ENCODE measurements at places on chromosomes 1 and 21. TPM values are rescaled to one million over a fixed set of nuclear protein-coding genes. Genes with fewer than 3 reads are reported as not detected.

DNA sequence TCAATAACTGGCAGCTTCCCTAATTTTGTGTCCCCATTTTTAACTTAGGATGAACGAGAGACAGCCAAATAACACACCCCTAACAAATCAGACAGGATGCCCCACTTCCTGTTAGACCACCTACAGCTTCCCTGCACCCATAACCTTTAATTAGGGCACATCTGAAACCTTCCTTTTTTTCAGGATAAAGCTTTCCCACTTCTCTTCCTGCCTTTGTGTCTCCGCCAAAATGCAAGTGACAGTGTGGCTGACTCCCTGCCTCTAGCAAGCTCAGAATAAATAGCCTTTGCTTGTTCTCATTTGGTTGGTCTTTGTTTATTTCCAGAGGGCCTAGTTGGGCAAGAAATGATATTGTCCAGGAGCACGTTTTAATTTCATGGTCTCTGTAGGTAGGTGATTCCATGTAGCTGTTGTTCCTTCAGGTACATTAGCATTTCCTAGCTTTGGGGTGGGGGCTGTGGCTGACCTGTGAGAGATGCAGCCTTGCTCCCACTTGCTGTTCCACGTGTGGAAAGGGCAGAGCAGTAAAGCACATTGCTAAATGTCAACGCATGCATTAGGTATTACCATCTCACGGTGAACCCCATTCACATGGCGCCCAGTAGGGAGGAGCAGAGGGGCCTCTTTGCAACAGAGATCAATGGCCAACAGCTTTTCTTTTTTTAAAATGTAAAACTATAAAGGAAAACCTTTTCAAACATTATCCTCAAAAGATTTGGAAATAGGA is 154.9 kb downstream of the ST6GALNAC3 start:
- no peak for DNase-seq

DNA sequence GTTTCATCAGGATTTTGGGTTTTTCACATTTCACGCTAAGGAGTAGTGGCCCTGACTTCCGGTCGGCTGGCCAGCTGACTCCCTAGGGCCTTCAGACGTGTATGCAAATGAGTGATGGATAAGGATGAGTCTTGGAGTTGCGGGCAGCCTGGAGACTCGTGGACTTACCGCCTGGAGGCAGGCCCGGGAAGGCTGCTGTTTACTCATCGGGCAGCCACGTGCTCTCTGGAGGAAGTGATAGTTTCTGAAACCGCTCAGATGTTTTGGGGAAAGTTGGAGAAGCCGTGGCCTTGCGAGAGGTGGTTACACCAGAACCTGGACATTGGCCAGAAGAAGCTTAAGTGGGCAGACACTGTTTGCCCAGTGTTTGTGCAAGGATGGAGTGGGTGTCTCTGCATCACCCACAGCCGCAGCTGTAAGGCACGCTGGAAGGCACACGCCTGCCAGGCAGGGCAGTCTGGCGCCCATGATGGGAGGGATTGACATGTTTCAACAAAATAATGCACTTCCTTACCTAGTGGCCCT is 23.1 kb upstream of the TNFRSF1B start:
- peak; percentile 73 for DNase-seq

- no peak for DNase-seq
These were observed 7.0 kb upstream of the TRIM45 start for GRCh38 chr1:117128323-117129079.

CTTNBP2NL gene
- total RNA-seq: 83.3 TPM

HMGCL gene
- total RNA-seq: 95.1 TPM

OVAAL gene
- not detected for total RNA-seq

AKNAD1 gene
- not detected for total RNA-seq

HSPB7 gene
- 17.6 TPM for total RNA-seq

- no peak for DNase-seq
These were observed 30.9 kb downstream of the OPTC start for GRCh38 chr1:203524824-203525223.

DNA sequence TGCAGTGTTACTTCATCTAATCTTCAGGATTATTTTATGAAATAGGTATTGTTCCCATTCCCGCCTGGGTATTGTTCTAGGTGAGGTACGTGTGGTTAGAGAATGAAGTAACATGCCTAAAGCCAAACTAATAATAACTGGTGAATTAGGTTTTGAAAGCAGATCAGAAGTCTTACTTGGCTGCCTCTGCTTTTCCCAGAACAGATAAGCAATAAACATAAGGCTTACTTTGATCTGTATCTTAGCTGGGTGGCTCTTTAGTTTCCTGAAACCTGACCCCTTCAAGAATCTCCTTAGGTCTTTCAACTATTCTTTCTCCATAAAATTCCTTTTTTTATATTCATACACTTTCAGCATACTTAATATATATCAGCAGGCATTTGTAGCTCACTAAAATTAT is 65.3 kb downstream of the VAV3 start:
- DNase-seq: no peak
